ENCODE measurements at places on chromosomes 2 and 18.

- peak; percentile 3 for DNase-seq
These were observed 61.3 kb downstream of the ATL2 start for GRCh38 chr2:38315707-38316333.

- no peak for DNase-seq
These were observed 13.6 kb downstream of the METAP1D start for GRCh38 chr2:172013396-172013795.

GRCh38 chr2:114049280-114049679 lies 159.4 kb downstream of the ACTR3 start:
- no peak for DNase-seq

DNA sequence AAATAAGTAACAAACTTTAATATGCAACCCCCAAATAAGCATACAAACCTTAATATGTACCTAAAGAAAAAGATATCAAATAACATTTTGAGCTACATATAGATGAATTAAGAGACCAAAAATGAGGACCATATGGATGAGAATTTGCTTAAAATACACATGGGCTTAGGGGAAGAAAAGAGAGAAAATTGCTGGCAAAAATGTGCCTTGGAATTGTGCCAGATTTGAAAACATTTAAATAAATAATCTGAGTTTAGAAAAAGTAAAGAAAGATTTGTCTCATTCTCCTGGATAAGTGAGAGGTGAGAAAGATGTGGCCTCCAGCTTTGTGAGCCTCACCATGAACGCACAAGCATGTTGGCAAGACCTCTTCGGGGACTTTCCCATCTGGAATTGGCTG lies 372.6 kb downstream of the SOX11 start:
- DNase-seq: no peak

DNA sequence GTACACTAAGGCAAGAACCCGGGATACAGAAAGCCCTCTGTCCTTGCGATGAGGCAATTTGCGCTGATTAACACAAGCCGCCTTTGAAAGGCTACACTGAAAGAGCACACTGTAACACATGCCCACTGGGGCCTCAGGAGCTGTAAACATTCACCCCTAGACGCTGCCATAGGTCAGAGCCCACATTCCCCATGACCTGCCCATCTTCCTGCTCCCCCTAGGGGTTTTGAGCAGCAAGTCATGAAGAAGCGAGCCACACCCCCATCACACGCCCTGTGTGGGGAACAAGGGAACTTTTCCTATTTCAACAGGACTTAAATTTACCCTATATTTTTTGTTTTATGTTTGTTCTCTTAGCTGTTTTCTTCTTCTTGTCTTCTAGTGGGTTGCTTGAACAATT lies 47.8 kb upstream of the SLC4A10 start:
- no peak for DNase-seq
